Fibroblast of the aortic adventitia (primary cell): ENCODE measurements at places on chromosomes 6 and 20.
A peak's percentile ranks its signal among the peaks of the same experiment; 100 is the strongest.

GRCh38 chr6:5622276-5623005, 361.1 kb downstream of the FARS2 start:
- DNase-seq, result no peak

GRCh38 chr6:108622641-108623298, 62.1 kb downstream of the FOXO3 start:
- DNase-seq, result peak; percentile 96

DNA sequence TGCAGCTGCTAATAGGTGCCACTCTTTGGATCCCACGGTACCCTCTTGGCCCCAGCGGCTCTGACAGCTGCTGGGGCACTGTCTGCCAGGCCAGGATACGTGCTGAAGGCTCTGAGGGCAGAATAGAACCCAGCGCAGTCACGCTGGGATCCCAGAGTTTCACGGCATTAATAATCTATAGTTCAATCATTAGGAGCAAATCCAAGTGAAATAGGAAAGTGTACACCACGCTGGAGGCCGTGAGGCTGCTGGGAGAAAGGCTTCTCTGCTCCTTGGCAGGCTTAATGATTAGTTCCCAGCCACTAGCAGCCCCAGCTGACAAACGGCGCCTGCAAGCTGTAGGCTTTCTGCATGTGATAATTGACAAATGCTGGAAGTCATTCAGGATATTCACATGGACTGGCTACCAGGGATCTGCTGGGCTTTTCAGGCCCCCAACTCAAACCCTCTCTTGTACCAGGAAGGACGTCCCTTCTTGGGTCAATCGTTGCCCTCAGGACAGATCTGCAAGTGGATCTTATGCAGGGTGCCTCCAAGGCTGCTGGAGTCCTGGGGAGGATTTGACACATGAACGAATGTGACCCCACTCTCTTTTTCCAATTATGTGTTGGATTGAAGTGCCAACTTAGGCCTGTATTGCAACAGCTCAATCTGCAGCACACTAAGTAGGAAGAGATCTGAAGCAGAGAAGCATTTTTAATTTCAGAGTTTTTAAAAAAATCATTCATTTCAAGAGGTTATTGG, 50.1 kb upstream of the INSM1 start:
- no peak for DNase-seq

GRCh38 chr20:59820204-59821041, 113.0 kb downstream of the SYCP2 start:
- no peak for DNase-seq

DNA sequence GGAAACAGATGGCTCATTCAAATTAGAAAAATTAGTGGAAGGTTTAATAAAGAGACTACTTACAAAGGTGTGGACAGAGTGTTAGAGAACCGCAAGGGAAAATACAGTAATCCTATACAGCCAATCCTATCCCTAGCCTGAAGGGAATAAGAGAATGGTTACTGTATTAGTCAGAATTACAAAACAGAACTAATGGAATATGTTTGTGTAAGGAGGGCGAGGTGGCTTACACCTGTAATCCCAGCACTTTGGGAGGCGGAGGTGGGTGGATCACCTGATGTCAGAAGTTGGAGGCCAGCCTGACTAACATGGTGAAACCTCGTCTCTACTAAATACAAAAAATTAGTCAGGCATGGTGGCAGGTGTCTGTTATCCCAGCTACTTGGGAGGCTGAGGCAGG, 16.3 kb upstream of the TRPC4AP start:
- no peak for DNase-seq
